GF-D8 (cell line): ENCODE measurements at places on chromosomes 3 and 15.

- peak; percentile 1 for DNase-seq
Measured at GRCh38 chr3:70120357-70120966, 120.9 kb downstream of the SAMMSON start.

DNA sequence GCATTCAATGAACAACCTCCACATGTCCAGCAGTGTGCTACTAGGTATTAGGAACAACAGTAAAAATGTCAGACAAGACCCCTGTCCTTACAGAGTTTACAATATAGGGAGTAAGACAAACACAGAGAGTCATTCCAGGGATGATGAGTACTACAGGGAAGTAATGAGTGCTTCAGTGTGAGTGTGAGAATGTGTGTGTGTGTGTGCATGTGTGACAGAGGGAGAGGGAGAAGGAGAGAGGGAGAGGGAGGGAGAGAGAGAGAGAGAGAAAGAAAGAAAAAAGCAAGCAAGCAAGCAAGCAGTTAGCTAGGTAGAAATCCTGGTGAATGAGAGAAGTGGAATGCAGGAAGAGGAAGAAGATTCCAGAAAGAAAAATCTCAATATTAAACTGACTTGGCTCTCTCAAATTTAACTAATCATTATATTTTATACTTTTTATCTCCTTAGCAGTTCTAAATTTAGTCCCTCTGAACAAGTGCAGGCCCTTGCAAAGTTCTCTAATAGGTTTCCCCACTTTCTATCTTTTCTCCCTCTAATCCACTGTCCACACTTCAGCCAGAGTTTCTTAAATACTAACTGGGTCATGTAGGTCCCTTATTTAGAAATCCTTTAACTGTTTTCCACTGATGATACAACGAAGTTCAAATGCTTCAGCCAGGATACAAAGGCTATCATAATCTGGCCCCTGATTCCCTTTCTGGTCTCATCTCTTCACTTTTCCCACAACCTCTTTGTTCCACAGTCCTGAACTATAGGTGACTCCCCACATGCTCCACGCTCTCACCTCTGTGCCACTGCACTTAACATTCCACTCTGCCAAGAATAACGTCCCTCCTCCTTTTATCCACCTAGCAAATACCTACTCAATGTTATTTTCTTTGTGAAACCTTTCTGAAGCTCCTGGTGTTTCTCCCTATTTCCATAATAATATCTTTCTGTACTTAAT, 10.3 kb downstream of the DCBLD2 start:
- DNase-seq: no peak

GRCh38 chr3:171159024-171159821, 132.7 kb upstream of the SLC2A2 start:
- no peak for DNase-seq

DNA sequence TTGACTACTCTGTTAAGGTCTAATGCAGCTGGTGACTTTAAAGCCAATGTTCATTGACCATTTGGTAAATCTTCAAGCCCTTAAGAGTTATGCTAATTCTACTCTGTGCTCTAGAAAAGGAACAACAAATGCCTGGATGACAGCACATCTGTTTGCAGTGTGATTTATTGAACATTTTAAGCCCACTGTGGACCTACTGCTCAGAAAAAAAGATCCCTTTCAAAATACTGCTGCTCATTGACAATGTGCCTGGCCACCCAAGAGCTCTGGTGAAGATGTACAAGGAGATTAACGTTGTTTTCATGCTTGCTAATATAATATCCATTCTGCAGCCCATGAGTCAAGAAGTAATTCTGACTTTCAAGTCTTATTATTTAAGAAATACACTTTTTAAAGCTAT, 110.8 kb downstream of the TBC1D5 start:
- DNase-seq: no peak

DNA sequence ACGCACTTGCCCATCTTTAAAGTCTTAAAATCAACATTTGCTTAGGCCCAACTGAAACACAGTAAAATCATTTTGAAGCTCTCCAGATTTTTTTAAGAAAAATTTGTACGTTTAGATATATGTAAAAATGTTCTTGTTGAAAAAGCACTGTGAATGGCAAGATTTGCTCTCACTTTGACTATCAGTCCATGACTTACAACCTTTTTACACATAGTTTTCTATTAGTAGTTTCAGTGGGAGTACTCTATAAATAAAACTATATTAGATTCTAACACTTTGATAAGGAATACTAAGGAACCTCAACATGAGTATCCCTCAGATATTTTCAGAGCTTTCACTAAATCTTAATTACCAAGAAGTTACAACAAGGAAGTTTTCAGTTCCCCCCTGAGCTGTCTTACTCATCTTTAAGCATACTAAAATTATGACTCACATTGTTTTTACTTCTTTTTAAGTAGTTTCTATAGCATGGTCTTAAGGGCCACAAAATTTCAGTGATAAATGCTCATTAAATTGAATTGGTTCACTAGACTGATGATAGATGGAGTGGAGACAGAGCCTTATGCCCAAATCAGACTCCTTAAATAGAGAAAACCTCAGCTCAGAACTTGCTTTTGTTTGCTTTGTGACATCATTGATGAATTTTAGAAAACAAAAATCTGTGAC, 31.6 kb upstream of the RAP2B start:
- no peak for DNase-seq

DNA sequence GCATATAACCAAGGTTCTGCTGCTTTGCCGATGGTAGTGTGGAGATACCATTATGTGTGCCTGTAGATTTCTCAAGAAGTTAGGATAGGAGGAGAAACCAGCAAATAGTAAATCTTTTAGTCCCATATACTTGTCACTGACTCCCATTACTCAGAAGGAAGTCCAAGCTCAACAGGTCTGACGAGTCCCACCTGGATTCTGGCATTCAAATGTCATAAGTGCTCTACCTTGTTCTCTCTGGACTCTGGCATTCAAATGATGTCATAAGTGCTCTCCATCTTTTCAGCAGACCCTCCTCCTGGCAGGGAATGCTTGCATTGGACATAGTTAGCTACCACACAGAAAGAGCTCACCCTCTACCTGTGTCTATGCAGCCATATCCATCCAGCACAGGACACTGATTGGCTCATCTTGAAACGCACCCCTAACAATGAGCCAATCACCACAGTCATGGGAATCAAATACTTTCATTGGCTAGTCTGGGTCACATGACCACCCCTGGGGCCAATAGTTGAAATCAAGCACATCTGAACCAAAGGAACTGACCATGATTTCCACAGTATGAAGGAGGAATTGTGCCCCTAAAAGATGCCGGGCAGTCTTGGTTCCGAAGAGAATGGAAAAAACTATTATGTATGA, 205.0 kb upstream of the ADAMTS9 start:
- no peak for DNase-seq

- DNase-seq: no peak
Measured at GRCh38 chr15:88835646-88836045, 32.4 kb downstream of the ACAN start.

DNA sequence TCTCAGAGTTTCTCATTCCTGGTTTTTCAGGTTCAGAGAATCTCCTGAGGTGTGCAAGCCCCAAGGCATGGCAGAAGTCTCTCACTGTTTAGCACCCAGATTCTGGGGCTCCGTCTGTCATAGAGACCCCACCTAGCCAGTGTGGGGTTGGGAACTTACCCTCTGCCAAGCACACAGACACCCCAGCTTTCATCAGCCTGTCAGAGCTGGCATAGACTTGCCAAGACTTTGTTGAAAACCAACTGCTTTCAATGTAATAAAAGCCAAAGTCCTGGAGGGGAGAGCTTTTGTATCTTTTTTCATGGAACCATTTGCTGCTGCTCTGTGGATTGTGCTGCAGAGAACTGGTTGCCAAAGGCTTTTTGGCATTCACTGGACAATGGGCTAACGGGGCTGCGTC, 341.4 kb upstream of the TRIM42 start:
- DNase-seq: no peak

DNA sequence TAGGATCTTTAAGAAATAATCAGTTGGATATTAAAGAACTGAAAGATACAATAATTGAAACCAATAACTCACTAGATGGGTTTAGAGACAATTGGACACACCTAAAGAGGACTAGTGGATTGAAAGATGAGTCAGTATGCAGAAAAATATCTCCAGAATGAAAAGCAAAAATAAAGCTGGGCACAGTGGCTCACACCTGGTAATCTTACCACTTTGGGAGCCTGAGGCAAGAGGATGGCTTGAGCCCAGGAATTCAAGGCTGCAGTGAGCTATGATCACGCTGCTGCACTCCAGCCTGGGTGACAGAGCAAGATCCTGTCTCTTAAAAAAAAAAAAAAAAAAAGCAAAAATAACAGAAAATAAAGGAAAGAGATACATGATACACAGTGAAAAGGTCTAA, 37.4 kb upstream of the CCDC174 start:
- no peak for DNase-seq

DNA sequence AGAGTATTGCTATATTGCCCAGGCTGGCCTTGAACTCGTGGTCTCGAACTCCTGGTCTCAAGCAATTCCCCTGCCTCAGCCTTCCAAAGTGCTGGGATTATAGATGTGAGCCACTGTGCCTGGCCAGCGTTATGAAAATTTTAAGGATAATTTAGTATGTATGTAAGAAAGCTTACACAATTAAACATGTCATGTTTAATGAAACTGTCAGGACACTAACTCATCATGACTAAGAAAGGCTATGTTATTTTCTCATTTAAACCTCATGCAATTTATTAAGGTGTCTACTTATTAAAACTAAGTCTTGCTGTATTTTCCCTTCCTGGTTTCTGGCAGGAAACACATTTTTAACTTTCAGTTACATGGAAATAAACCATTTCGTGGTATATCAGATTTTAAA, 106.8 kb upstream of the ATP10A start:
- DNase-seq: no peak

- DNase-seq: no peak
Measured at GRCh38 chr15:82946155-82946701, 6.3 kb downstream of the HOMER2 start.

DNA sequence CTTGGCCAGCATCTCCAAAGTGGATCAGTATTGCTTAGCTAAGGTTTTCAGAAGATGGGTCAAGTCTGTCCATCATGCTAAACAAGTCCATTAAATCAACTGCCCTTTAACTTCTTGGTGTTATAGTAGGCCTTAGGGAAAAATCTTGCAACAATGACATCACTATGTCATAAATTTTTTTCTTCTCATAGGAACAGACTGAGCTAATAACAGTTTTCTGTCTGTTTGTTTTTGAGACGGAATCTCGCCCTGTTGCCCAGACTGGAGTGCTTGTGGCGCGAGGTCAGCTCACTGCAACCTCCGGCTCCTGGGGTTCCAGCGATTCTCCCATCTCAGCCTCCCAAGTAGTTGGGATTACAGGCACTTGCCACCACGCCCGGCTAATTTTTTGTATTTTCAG, 94.2 kb downstream of the EFL1 start:
- DNase-seq: no peak

DNA sequence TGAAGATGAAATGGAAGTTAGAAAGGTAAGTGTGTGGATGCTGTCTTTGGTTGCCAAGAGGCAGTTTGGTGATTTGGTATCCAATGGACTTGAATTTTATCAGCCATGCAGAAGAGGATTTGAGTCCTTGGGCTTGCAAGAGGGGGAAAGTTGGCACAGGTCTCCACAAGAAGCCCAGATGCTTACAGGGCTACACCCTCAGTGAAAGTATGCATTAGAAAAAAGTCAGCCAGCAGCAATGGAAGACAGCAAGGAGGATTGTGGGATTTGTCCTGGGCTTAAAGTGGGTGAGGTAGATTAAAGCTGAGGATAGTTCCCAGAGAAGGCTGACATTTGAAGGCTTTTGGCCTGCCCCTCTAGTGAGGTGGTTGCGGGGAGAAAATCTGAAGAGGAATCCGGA, 17.0 kb downstream of the ZNF660 start:
- DNase-seq: no peak

- no peak for DNase-seq
Measured at GRCh38 chr3:110174908-110175307, 837.6 kb upstream of the DPPA4 start.
